ENCODE measurements at places on chromosomes 2 and 18. TPM values are rescaled to one million over a fixed set of nuclear protein-coding genes. Genes with fewer than 3 reads are reported as not detected.

Gene MARCHF4
- total RNA-seq: not detected

DNA sequence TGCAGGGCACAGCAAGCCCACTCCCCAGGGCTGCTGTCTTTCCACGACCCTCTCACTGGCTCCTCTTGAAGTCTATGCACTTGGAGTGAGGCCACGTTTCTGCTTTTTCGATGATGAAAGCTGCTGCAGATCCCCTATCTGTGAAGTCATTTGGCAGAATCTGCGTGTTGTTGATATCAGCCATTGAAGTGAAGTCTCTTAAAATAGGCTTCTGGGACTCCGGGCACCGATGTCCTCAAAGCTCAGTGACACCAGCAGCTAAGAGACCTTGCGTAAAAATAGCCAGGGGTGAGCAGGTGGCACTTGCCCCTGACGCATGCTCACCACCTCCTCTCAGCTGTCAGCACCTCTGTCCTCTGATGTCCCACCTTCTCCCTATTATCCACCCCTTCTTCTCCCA lies 89.4 kb upstream of the FHL2 start:
- H3K27ac ChIP-seq: no peak overlapping the region
- DNase-seq: no peak
- H3K36me3 ChIP-seq: peaks cover 2% of the 10 kb centered on the region
- H3K4me1 ChIP-seq: no peaks in the 10 kb centered on the region

Gene PARD6G
- total RNA-seq: not detected

Gene MSH6
- total RNA-seq: 109 TPM

DNA sequence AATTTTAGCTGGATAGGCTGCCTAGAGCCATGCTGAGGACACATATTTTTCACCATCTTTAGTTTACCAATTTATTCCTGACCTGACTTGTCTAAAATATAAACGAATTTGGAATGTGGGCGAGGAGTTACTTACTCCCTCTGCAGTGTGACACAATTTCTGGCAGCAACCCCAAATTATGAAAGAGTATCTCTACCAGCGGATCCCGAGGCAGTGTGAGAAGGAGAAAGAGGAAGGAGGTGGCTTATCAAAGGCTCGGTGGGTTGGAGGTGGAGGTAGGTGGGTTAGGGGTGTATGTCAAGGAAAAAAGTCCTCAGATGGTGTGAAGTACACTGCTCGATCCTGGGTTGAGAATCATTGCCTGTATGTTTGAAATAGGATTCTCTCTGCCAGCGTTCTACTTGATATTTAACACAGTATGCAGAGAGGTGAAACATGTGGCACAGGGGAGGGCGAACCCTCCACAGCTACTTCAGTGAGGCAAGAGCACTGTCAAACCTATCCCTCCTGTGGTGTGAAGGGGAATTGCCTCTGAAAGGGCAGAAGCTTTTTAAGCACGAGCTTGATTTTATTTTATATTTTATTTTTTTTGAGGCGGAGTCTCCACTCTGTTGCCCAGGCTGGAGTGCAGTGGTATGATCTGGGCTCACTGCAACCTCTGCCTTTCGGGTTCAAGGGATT lies 76.0 kb downstream of the RFTN2 start:
- no peaks in the 10 kb centered on the region for H3K36me3 ChIP-seq
- peak overlapping the region; percentile 18 for H3K4me3 ChIP-seq
- H3K27ac ChIP-seq: no peak overlapping the region
- H3K27me3 ChIP-seq: peaks cover 16% of the 10 kb centered on the region
- DNase-seq: peak; percentile 36

DNA sequence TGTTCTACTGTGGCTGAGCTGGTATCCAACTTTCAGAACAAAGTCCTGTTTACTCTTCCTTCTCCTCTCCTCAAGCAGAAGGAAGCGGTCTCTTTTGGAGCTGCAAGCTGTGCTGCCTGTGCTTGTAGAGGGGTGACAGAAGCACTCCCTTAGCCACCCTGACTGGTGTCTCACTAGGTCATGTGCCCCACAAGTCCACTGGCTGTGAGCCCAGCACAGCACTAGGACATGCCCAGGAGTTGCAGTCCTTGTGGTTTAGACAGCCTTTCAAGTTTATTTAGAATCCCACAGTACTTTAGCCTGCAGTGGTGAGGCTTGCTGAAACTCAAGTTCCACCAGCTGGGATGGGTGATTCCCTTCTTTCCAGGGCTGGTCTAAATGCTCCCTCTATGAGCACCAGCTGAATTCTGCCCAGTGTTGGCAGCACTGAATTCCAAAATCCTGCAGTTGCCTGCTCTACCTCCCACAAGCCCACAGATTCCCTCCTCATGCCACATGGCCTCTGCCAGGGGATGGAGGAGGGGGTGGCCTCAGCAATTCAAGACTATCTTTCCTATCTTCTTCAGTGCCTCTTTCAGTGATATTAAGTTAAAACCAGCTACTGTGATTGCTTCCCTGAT lies 61.2 kb downstream of the CCDC85A start:
- H3K27ac ChIP-seq: no peak overlapping the region
- no peak for DNase-seq
- H3K4me3 ChIP-seq: no peak overlapping the region
- no peaks in the 10 kb centered on the region for H3K36me3 ChIP-seq
- no peaks in the 10 kb centered on the region for H3K4me1 ChIP-seq
- H3K27me3 ChIP-seq: no peaks in the 10 kb centered on the region

DNA sequence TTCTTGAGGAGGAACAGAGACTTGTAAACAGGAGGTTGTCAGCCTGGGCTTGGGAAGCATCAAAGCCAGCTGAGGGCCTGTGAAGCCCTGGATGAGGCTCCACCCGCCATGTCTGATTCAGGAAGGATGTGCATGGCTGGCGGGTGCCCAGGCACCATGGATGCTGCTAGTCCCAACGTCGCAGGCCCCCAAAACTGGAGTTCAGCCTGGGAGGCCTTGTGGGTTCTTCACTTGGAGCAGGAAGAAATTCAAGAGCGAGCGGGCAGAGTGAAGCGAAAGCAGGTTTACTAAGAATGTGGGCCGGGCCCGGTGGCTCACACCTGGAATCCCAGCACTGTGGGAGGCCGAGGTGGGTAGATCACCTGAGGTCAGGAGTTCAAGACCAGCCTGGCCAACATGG lies 12.1 kb upstream of the PXDN start:
- H3K27ac ChIP-seq: no peak overlapping the region
- H3K36me3 ChIP-seq: peaks cover 6% of the 10 kb centered on the region
- H3K4me3 ChIP-seq: no peak overlapping the region
- H3K27me3 ChIP-seq: peaks cover under 1% of the 10 kb centered on the region
- no peak for DNase-seq

GRCh38 chr2:225582355-225583116 lies 183.0 kb downstream of the NYAP2 start:
- no peak for DNase-seq
- H3K36me3 ChIP-seq: no peaks in the 10 kb centered on the region
- no peaks in the 10 kb centered on the region for H3K4me1 ChIP-seq
- no peak overlapping the region for H3K27ac ChIP-seq
- H3K4me3 ChIP-seq: no peak overlapping the region
- peaks cover 17% of the 10 kb centered on the region for H3K27me3 ChIP-seq

Gene CRYBA2
- total RNA-seq: not detected

DNA sequence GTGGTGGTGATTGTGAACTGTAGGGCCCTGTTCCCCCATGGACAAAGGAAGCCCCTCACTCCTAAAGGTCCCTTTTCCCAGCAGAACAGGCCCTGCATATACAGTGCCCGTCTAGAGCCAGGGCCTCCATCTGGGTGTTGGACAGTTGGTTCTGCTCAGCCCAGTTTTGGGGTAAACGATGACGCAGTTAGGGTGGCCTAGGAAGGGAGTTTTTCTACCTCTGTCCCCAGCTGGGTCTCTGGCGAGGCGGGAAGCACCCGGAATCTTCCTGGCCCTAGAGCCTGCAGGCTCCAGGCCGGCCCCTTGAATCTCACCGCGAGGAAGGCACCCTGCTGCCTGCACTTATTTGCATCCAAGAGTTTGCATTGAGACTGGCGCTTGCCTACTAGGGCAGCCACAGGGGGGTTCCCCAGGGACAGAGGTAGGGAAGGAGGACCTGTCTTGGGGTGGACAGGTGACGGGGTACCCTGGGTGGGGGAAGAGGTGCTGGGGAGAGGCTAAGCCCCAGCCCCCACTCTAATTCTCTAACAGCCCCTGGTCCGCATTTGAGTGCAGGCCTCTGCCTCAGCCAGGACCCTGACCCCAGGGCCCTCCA lies 529 bp upstream of the MTA3 start:
- H3K4me1 ChIP-seq: peaks cover 31% of the 10 kb centered on the region
- peak; percentile 8 for DNase-seq
- H3K27me3 ChIP-seq: no peaks in the 10 kb centered on the region

DNA sequence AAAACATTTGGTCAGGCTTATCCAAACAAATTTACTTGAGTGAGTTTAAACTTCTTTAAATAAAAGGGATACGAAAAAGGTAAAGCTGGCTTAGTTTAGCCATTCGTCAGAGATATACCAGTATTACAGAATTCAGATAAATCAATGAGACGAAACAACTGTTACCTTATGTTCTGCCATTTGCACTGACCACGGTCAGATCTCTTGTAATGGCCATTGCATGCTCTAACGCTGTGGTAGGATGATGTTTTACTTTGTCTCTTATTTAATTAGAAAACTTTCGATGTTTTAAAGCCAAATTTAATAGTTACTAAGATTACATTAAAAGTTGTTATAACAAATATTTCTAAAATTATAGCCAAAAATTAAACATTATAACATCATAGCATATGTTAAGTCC lies 1.5 kb downstream of the C18orf54 start:
- peak overlapping the region; percentile 97 for H3K4me3 ChIP-seq
- peaks cover 10% of the 10 kb centered on the region for H3K36me3 ChIP-seq
- no peak for DNase-seq

Gene HOXD4
- total RNA-seq: not detected

DNA sequence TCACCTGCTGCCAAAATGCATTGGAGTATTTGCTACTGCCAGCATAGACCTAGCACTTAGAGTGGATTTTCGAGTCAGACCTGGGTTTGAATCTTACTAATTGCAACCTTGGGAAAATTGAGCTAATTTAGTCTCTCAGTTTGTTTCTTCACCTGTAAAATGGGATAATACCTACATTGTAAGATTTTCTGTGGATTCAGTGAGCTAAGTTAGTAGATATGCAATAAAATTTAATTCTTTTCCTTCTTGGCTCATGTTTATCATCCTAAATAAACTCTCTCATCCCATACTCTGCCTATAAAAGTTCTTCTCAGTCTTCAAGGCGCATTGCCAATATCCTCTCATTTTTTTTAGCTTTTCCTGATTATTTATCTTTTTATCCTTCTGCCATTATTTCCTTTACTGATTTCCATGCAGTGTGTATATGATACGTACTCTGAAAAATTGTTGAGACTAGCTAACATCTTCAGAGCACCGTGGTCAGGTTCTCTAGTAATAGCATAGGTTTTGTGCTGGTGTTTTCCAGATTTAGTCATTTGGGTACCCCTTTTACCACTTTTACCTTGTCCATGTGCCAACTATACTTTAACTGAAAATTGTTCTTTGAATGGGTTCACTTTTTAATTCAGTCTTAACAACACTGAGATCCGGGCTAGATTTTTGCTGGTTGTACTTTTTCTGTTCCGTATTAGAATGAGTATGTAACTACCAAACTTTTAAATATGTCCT lies 7.3 kb downstream of the CEP192 start:
- no peaks in the 10 kb centered on the region for H3K27me3 ChIP-seq
- H3K27ac ChIP-seq: peak overlapping the region; percentile 54
- H3K4me1 ChIP-seq: peaks cover 6% of the 10 kb centered on the region

- H3K27me3 ChIP-seq: no peaks in the 10 kb centered on the region
- DNase-seq: no peak
- H3K27ac ChIP-seq: no peak overlapping the region
- H3K4me3 ChIP-seq: no peak overlapping the region
- H3K36me3 ChIP-seq: no peaks in the 10 kb centered on the region
Measured at GRCh38 chr2:226638576-226638975, 161.0 kb downstream of the IRS1 start.

GRCh38 chr2:44930274-44931197 lies 11.0 kb upstream of the SIX3 start:
- no peaks in the 10 kb centered on the region for H3K36me3 ChIP-seq
- no peak overlapping the region for H3K27ac ChIP-seq
- H3K4me1 ChIP-seq: peaks cover 36% of the 10 kb centered on the region

GRCh38 chr2:164522561-164522981 lies 98.7 kb downstream of the GRB14 start:
- H3K4me3 ChIP-seq: no peak overlapping the region
- H3K27ac ChIP-seq: no peak overlapping the region
- no peak for DNase-seq
- no peaks in the 10 kb centered on the region for H3K27me3 ChIP-seq
- no peaks in the 10 kb centered on the region for H3K36me3 ChIP-seq

- H3K27me3 ChIP-seq: peaks cover 61% of the 10 kb centered on the region
- peaks cover 16% of the 10 kb centered on the region for H3K4me1 ChIP-seq
- no peak overlapping the region for H3K4me3 ChIP-seq
- H3K27ac ChIP-seq: no peak overlapping the region
- DNase-seq: no peak
- H3K36me3 ChIP-seq: peaks cover 20% of the 10 kb centered on the region
Measured at GRCh38 chr18:57431002-57431382, 4.2 kb upstream of the ONECUT2 start.

Gene SULT1C2
- not detected for total RNA-seq

Gene STAM2
- 16.7 TPM for total RNA-seq

DNA sequence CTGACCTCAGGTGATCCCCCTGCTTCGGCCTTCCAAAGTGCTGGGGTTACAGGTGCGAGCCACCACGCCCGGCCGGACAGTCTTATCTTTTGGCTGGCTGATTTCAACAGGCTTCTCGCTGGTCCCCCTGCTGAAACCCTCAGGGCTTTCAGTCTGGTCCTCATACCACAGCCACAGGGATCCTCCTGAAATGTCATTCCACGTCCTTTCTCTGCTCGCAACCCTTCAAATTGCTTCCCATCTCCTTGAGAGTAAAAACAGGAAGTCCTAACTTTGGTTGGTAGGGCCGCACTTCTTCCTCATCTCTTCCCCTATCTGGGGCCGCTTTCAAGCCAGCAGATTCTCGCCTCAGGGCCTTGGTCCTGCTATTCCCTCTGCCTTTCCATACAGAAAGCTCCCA lies 1.4 kb upstream of the CAB39 start:
- no peak overlapping the region for H3K27ac ChIP-seq
- DNase-seq: no peak
- H3K27me3 ChIP-seq: no peaks in the 10 kb centered on the region
- peaks cover 23% of the 10 kb centered on the region for H3K36me3 ChIP-seq

- peaks cover 10% of the 10 kb centered on the region for H3K4me1 ChIP-seq
- H3K27ac ChIP-seq: no peak overlapping the region
- H3K4me3 ChIP-seq: no peak overlapping the region
Measured at GRCh38 chr2:583666-584065, 93.5 kb downstream of the TMEM18 start.

Gene DSC2
- not detected for total RNA-seq

DNA sequence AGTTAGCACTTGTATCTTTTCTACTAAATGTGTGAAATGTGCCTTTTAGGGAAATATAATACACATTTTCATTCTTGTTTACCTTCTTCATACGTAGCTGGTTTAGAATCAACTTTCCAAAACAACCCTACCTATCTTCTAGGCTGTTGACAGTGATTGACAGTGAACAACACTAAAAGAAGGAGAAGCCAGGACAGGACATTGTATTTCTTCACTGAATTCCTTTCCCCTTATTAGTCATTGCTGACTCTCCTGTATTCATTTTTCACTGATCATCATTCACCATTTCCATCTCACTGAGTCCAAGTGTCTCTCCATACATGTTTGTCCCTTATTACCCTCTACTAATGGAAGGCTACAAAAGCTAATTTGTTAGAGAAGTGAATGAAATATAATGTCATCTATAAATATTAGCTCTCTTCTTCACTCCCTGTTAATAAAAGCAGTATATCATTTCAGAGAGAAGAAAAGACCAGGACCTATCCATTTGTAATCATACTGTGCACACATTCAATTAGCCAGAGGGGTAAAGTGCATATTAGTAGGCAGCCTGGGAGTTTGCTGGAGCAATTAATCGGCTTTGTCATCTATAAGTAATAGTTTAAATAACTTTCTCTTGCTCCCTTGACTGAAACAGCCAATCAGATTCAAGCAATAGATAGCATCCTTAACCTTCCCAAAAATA lies 192.5 kb upstream of the FOSL2 start:
- H3K4me3 ChIP-seq: no peak overlapping the region
- H3K27ac ChIP-seq: no peak overlapping the region
- H3K36me3 ChIP-seq: peaks cover 2% of the 10 kb centered on the region

Gene ARHGEF33
- total RNA-seq: not detected

Gene ABCG8
- total RNA-seq: not detected

Data from activated T-cell treated with anti-CD3 and anti-CD28 coated beads, Interleukin-2, amount 50 U/mL, for 72 hours (primary cell).